ENCODE measurements at places on chromosomes 16 and 17.

- no peak for DNase-seq
These were observed 8.6 kb upstream of the BAHCC1 start for GRCh38 chr17:81386646-81387099.

DNA sequence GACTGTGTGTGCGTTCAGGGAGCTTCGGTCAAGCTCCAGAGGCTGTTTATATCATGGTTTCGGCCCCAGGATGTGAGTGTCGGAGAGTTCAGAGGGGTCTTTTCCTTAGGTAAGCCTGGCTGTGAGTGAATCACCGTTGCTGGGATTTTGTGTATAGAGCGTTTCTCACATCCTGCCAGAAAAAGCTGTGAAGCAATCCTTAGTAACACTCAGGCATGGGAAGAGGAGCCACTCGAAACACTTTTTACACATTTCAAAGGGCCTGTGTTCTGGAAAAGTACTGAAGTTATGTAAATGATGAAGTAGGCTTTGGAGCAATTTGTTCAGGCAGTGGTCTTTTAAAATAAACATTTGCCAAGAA is 662 bp downstream of the PGS1 start:
- no peak for DNase-seq

GRCh38 chr16:50276801-50277555 is 10.6 kb downstream of the ADCY7 start:
- DNase-seq, result no peak

DNA sequence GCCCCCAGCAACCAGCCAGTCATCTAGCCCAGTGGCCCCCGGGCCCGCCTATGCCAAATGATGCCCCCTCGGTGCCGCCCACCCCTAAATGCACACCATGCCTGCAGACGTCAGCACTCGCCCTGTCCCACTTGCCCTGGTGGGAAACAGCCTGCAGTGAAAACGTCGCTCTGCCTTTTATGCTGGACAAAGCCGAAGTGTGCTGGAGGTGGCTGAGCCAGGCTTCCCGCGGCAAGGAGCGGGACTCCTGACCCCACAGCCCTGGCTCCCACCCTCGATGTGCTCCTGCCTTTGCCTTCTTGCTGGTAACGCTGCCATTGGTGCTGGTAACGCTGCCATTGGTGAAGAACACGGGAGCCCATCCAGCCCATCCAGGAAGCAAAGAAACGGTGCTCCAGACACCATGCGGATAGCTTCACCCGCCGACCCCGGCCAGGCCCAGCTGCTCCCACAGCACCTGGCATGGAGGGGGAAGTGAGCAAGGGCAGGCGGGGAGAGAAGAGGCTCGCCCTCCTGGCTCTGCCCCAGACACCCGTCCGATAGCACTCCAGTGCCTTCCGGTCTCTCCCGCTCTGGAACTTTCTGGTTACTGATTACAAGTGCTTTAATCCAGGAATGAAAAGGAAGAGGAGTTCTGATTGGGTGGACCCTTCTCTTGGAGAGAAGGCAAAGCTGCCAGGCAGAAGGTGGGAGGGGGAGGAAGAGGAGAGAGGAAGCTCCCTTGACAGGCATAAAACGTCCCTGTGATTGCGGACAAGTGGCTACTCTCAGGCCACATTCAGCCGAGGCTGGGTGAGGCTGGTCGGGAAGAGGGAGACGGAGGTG is 4.0 kb upstream of the BAIAP2 start:
- no peak for DNase-seq

DNA sequence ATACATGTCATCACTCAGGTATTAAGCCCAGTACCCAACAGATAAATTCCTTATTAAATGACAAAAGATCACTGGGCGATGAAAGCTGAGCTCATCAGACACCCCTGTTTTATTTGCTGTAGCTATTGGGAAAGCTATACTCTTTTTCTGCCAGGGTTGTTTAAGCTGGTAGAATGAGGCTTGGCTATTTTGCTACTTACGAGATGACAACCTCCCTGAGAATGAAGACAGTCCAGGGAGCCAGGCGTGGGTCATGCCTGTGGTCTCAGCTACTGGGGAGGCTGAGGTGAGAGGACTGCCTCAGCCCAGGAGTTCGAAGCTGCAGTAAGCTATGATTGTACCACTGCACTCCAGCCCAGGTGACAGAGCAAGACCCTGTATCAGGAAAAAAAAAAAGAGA is 4.3 kb upstream of the SH2B1 start:
- DNase-seq, result no peak

DNA sequence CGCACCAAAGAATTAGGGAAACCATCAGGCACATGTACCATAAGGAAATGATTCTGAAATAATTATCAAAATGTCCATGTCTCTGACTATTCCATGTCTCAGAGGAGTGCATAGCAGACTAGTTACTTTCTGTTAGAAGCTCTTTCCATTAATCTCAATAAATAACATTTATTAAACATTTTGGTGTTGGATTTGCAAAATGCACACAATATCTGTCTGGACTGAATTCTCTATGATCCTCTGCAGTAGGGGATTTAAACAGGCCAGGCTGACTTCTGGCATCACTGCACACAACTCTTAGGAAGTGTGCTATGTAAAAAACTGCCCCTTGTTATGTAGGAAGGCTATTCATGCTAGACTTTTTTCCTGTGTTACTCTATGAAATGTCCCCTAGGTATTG is 283.3 kb upstream of the CDH5 start:
- no peak for DNase-seq

- DNase-seq, result peak; percentile 58
These were observed 189.9 kb downstream of the FTO start for GRCh38 chr16:53893731-53894435.

DNA sequence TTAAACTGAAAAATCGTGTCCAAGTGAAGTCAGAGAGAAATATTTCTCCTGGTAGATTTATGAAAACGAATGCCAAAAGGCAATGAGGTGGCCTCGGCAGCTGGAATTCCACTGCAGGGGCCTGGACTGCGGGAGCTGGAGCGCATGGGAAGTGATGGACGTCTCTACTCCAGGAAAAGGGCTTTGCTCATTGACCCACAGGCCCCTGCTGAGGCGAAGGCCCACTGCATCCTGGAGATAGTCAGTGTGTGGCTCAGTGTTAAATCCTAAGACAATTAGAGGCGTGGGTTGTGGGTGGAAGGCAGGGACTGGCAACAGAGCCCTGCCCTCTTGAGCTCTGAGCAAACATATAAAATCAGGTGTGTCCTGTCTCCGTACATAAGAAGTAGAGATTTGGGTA is 191.4 kb downstream of the SLC39A11 start:
- no peak for DNase-seq

DNA sequence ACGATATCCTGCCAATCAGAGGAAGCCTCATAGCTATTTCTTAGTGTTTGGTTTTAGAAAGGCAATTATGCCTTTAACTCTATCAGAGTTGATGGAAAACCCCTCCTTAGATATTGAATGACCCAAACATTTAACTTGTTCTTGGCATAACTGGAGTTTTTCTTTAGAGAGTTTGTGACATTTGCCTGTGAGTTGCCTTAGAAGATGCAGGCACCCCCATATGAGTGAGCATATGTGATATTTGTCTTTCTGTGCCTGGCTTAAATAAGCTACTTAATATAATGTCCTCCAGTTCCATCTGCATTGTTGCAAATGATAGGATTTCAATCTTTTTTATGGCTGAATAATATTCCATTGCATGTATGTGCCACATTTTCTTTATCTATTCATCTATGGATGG is 19.6 kb upstream of the B4GALNT2 start:
- no peak for DNase-seq

- DNase-seq, result peak; percentile 43
These were observed 855 bp downstream of the SLC22A31 start for GRCh38 chr16:89199241-89200123.

DNA sequence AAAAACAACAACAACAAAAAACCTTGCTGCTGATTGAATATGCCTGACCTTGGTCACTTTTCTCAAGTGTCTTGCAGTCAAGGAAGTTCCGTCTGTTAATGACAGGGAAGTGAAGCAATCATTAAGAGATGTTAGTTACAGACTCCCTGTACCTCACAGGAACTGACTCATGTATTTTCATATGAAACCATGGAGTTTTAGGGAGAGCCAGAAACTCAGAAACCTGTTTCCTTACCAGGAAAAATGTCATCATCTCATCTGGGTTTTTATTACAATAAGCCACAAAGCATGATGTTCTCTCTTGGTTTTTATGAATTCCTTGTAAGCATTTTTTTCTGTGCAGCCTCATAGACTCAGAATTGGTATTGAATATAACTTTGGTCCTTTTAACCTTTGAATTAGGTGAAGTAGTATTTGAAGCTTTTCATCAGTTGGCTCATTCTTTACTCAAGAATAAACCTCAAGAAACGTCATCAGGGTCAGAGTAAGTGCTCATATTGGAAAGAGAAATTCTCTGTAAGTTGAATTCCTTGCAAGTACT is 10.3 kb downstream of the LYRM1 start:
- DNase-seq, result no peak

DNA sequence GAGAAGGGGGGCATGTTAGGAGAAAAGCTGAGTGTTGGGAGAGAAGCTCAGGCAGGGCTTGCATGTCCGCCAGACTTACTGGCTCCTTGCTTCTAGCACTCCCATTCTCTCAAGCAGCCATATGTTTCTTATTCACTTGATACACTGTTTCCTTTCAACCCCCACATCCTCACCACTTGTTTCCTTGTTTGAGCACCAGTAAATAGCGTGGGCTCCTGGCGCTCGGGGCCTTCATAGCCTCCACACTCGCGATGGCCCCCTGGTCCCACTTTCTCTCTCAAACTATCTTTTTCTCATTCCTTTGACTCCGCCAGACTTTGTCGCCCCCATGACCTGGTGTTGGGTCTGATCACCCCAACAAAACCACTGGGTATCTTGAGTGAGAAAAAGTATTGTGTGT is 16.6 kb downstream of the ATP5PD start:
- DNase-seq, result no peak

DNA sequence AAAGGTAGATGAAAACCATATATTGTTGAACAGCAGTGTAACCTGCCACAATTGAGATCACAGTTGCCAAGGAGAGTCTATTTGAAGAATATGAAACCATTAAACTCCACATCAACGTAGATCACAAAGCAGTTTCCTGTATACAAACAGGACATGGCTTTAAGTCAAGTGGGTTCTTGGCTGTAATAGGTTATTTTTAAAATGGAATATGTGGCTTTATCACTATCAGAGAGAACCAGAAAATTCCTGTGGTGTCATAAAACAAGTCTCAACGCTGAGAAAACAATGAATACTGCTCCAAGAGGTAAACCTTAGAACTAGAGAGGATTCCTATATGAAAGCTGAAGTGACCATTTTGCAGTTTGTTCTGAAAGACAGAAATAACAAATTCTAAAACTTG is 999.7 kb downstream of the CDH11 start:
- DNase-seq, result no peak

DNA sequence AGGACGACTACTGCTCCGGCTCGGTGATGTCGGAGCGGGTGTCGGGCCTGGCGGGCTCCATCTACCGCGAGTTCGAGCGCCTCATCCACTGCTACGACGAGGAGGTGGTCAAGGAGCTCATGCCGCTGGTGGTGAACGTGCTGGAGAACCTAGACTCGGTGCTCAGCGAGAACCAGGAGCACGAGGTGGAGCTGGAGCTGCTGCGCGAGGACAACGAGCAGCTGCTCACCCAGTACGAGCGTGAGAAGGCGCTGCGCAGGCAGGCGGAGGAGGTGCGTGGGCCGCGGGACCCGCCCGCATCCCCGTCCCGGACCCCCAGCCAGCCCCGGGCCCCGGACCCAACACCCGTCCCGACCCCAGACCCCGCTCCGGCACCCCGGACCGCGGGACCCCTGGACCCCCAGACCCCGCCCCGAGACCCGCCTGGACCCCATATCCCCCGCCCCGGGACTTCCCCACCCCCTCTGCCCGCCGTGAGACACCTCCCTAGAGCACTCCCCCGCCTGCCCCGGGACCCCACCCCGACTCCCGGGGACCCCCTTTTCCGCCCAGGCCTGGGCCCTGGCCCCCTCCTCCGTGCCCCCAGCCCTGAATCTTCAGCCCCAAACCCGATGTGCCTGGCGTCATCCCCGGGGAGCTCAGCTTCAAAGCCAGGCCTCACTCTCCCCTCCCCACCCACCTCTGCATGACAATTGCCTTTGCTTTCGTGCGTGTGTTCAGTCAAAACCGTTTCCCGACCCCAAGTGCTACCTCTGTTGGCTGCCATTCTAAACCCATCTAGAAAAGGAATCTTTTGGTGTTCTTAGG is 594 bp downstream of the MAPK8IP3 start:
- no peak for DNase-seq

DNA sequence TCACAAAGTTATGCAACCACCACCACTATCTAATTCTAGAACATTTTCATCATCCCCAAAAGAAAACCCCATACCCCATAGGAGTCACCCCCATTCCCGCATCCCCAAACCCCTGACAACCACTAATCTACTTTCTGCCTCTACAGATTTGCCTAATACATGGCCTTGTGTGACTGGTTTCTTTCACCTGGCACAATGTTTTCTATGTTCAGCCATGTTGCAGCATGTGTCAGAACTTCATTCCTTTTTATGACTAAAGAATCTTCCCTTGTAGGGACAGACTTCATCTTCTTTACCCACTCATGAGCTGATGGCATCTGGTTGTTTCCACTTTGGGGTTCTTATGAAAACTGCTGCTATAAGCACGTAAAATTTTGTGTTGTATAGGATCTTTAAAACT is 34.6 kb downstream of the CYTH1 start:
- no peak for DNase-seq

DNA sequence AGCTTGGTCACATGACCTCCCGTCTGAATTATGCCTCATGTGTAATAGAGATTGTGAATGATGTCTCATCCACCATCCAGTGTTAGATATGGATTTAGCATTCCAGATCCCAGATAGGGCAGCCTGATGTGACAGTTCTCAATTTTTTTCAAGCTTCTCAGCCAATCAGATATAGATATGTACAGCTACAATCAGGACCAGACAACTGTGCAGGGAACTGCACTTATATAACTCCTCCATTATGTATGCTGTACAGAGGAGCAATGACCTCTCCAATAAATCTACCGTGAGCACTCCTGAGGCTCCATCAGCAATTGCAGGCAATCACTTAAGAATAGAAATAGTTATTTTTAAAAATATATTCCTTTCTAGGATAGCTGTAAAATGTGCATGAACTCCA is 722.8 kb upstream of the SOX9 start:
- DNase-seq, result no peak

- no peak for DNase-seq
These were observed 74.1 kb downstream of the MYH11 start for GRCh38 chr16:15782573-15783365.

DNA sequence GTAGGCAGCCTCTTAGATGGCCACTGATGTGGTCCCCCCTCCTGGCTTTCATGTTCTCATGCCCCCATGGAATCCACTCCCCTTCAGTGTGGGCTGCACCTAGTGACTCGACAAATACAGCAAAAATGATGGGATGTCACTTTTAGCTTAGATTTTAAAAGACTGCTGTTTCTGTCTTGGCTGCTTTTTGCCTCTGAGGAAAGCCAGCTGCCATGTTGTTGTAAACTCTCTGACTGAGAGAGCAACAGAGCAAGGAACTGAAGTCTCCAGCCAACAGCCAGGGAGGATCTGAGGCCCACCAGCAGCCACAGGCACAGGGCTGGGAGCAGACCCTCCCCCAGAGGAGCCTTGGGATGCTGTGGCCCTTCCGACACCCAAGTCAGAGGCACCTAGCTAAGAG is 60.6 kb upstream of the MARCHF10 start:
- DNase-seq, result no peak

- no peak for DNase-seq
These were observed 867 bp upstream of the LIMD2 start for GRCh38 chr17:63700528-63701455.
